Stimulated activated CD8-positive, alpha-beta memory T cell treated with anti-CD3 and anti-CD28 coated beads, Interleukin-7, amount 100 ng/mL, for 24 hours (primary cell): ENCODE measurements at places on chromosomes 2 and 18.
A peak's percentile ranks its signal among the peaks of the same experiment; 100 is the strongest.

- DNase-seq: no peak
Measured at GRCh38 chr2:204687776-204688175, 142.5 kb downstream of the PARD3B start.

DNA sequence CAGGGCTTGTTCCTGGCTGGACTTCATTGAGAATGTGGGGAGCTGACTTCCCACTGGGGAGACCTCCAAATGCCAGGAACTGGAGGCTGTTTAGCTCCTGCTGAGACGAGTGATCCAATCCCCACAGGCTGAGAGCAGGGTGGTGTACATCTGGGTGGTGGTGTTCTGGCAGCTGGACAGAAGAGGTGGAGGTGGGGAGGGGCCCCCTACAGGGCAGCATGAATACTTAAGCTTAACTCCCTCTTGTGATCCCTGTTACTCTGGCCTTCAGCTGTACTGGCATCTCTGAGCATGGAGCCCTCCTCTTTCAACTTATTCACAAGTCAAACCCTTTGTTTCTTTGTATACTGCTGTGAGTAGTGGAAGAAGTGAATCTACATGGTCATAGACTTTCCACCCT, 167.8 kb upstream of the LYPD1 start:
- DNase-seq: no peak

- no peak for DNase-seq
Measured at GRCh38 chr2:235463893-235464292, 29.9 kb upstream of the AGAP1 start.

DNA sequence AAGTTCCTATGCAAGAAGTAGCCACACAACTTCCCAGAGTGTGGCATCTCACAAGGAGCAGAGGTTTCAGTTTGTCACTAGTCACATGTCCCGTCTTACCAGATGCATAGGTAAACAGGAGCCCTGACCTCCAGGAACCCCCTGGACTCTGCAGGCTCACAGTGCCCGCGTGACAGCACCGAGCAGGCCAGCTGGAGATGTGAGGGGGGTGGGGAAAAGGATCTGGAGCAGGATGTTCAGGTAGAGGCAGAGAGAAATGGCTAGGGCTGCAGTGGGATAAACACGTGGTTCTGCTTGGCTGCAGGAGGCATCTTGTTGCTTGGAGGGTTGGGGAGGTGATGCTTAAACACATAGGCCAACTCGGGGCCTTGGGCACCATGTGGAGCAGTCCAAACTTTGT, 54.2 kb downstream of the IMPA2 start:
- no peak for DNase-seq

DNA sequence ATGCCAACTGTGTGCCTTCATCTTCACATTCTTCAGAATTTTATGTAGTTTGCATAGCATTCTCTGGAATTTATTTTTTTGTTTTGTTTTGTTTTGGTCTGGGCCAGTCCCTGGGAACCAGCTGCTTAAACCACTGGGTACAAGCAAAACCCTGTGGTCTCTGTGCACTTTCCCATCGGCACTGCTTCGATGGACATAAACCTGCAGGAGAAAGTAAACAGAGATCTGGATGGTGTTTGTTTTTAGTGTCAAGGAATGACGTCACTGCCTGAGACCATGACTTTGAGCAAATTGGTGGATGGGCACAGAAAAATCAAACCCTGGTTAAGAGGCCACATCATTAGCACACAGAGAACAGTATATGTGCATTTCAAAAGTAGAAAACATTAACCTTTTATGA, 64.7 kb upstream of the RASGRP3 start:
- no peak for DNase-seq

- DNase-seq: no peak
Measured at GRCh38 chr2:1405967-1406366, 7.3 kb upstream of the TPO start.

DNA sequence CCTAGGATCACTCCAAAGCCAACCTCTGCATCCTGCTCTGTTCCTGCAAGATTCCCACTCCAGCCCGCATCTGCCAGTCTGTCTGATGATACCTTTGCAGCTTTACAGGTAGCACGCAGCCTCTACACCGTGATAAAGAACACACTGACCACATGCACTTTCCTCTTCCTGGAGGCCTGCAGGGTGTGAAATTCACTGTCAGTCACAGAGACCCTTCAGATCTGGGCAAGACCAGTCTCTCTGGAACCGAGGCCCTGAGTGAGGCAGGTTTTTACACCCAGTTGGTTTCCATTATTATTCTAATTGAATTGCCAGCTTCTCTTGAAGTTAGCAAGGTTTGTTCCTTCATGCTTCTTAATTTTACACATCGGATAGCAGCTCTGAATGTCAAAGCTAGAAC, 30.5 kb upstream of the TWIST2 start:
- no peak for DNase-seq

DNA sequence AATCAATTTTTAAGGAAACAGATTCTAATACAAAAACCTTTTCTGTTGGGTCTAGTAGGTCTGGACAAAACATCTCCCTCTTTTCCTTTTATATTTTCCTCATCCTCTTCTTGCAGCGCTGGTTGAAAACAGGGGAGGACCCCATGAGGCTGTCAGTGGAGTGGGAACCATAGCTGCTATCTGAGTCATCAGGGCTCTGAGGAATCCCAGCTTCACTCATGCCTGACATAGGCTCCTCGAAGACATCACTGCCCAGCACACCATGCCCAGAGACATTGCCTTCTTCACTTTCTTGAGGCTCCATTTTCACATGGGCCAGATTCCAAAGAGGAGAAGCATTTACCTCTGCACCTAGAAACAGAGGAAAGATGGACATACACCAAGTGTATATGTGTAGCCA, 10.0 kb downstream of the SUPT7L start:
- no peak for DNase-seq

- DNase-seq: no peak
Measured at GRCh38 chr2:144607099-144607498, 87.2 kb upstream of the ZEB2 start.

GRCh38 chr18:57437766-57438671, 2.8 kb downstream of the ONECUT2 start:
- DNase-seq: peak; percentile 34

DNA sequence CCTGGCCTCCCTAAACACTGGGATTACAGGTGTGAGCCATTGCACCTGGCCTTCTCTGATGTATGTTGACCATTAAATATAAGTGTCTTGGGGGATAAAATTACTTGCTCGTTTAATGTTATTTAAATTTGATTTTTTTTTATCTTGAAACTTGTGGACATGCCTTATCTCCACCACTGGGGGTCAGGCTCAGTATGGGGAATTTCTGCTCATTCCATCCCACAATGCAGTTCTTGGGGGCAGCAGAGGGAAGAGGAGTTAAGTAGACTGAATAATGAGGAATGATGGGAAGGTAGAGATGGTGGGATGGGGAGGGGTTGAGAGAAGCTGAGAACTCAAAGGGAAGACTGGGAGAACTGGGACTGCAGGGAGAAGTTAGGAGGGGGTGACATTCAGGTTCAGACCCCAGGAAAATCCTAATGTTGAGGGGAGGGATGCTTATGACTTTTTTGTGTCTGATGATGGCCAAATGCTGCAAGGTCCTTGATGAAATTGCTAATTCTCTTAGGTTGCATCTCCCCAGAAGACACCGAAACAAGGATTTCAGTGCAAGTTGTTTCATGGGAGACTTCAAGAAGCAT, 174.2 kb downstream of the MIB1 start:
- DNase-seq: no peak
